ENCODE measurements at places on chromosomes 7 and 10.

DNA sequence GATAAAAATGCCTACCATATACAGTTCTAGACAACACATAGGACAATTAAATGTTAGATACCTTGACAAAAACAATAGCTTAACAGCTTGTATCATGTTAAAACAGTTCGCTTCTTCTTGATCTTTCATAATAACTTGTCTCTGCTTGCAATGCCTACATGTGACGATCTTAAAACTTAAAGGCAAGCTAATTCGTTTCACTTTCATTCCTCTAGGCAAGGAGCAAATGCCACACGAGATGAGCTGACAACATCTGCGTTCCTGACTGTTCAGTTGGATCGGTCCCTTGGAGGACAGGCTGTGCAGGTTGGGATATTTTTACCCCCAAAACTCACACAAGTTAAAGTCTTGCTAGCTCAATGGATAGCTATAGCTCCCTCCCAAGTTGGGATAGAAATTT lies 51.6 kb upstream of the ARL4A start:
- no peak for DNase-seq

GRCh38 chr7:35988818-35989217 lies 164.2 kb upstream of the EEPD1 start:
- DNase-seq = no peak

- peak; percentile 77 for DNase-seq
Observed at GRCh38 chr7:30930621-30931020, 19.0 kb downstream of the AQP1 start.

DNA sequence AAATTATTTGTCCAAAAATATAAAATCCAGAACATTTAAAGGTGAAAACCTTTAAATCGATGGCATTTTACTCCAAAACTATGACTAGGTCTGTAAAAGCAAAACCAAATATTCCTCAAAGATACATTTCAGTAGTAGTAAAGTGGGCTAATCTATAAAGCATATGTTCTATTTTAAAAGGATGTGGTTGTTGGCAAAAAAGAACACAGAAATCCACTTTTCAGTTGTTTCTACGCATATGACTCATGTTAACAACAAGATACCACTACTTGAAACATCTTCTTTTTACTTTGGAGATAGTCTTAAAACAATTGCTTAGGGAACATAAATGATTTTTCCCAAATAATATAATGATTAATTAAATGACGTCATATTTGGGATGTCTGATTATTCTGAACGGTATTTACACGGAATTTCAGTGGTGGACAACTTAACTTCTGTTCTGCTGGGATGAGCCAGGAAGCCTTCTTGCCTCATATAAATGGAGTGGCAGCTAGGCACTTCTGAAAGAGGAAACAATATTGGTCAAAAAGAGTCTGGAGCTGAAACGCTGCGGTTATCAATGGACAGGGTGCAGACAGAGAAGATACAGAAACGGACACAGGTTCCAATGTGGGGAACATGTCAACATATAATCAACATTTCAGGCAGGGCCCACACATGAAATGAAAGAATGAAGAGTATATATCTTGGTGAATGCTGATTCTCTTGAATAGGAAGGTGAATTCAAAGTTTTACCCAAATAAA lies 78.5 kb downstream of the ETV1 start:
- DNase-seq = no peak

- DNase-seq = no peak
Observed at GRCh38 chr10:60172363-60172990, 217.2 kb downstream of the ANK3 start.

DNA sequence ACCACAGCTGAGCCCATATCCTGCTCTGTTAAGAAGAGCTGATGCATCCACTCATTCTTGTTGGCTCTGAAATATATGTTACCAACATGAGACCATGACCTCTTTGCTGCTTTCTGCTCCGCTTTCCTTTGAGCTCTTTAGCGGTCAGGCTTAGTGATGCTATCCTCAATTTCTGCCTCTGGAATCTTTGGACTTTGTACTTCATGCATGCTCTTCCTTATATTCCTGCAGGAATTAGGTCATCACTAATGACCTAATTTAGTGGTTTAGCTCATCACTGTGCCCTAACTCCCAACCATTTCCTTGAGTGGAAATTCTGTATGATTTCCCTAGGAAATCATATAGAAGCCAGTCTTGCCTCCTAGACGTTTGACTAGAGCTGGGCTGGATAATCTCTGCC lies 119.5 kb downstream of the AOAH start:
- no peak for DNase-seq

- no peak for DNase-seq
Observed at GRCh38 chr7:146652176-146652575, 535.6 kb downstream of the CNTNAP2 start.

DNA sequence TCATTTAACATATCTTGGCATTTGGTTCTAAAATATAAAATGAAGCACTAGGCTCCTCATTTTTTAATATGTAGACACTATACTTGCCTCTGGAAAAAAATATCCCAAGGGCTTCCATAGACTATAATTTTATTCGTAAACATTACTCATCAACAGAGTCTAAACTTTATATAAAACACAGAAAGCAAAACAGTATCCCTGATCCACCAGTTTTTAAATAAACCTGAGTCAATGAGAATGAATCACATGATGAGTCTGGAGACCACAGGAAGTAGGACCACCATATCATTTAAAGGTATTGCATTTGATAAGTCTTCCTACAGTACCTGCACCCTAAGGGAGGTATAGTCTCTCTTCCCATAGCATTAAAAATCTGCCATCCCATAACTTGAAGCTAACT lies 228.0 kb downstream of the DGKI start:
- DNase-seq = no peak

DNA sequence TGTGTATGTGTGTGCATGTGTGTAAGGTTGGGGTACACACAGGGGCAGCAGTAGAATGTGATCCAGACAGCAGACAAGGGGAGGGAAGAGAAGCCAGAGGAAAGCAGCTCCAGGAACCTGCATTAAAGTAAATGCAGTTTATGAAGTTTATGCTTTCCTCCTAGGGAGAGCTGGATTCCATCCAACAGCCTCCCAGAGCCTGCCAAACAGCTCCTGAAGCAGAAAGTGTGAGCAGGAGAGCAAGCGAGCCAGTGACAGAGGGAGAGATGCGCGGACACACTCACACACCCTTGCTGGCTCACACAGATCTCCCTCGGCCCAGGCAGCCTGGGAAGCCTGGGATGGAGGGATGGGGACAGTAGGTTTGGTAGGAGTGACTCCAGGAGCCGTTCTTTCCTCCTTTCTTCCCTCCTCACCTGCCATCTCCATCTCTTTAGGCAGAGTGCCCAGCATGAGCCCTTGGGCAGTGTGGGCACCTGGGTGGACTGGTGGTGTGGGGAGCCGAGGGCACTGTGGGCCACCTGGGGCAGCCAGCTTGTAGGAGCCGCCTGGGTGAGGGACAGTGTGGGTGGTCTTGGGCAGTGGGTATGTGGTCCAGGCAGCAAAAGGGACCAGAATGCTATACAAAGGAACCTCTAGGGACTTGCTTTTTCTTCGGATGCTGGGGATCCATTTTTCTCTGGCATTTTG lies 46.1 kb downstream of the PAX2 start:
- no peak for DNase-seq

DNA sequence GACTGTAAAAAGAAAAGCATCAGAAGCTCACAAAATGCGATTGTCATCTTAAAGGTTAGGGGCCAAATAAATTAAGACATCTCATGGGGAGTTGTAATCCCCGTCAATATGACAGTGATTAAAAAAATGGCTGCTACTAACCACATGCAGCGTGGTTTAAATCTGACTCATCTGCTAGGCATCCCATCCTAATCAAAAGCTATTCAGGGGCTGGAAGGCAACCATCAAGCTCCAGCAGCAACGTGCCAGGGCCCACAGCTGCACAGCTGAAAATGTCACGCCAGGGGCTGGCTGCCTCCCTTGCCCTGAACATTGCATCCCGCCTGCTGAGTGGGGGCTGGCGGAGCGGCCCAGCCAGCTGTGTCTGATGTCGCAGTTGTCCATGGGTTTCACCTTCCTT lies 66.3 kb upstream of the FRMD4A start:
- DNase-seq = no peak

DNA sequence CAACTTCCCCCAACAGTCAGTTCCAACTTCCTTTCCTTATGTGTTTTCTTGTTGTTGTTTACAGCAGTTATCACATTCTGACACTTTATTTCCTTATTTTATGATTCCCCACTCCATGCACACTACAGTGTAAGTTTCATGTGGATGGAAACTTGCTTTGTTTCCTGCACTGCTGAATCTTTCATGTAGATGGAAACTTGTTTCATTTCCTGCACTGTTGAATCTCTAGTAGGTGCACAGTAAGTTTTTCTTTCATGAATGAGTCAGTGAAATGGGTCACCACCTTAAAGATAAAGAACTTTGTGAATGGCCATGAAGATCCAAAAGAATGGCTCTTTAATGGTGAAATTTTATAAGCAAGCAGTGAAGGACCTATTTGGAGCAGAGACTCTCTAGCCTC lies 61.4 kb downstream of the SHOC2 start:
- no peak for DNase-seq

- DNase-seq = no peak
Observed at GRCh38 chr10:115941361-115941771, 331.6 kb downstream of the GFRA1 start.

- DNase-seq = no peak
Observed at GRCh38 chr10:29959586-29959985, 99.8 kb downstream of the JCAD start.

GRCh38 chr10:12349629-12350166 lies 351 bp downstream of the CAMK1D start:
- peak; percentile 30 for DNase-seq

GRCh38 chr10:121311812-121312443 lies 286.3 kb downstream of the FGFR2 start:
- no peak for DNase-seq

DNA sequence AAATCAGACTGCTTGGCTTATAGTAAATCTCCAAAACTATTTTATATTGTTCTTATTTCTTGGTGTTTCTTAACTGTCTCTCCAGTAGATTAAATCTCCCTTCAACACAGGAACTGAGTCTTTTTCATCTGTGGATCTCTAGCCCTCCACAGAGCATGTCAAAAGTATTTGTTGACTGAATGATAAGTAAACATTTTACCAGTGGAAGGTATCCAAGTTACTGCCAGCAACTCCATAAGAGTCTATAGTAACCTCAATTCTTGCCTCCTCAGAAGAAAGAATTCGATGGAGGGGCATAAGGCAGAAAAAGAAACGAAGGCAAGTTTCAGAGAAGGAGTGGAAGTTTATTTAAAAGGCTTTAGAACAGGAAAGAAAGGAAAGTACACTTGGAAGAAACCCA lies 293.9 kb upstream of the DKK1 start:
- no peak for DNase-seq

DNA sequence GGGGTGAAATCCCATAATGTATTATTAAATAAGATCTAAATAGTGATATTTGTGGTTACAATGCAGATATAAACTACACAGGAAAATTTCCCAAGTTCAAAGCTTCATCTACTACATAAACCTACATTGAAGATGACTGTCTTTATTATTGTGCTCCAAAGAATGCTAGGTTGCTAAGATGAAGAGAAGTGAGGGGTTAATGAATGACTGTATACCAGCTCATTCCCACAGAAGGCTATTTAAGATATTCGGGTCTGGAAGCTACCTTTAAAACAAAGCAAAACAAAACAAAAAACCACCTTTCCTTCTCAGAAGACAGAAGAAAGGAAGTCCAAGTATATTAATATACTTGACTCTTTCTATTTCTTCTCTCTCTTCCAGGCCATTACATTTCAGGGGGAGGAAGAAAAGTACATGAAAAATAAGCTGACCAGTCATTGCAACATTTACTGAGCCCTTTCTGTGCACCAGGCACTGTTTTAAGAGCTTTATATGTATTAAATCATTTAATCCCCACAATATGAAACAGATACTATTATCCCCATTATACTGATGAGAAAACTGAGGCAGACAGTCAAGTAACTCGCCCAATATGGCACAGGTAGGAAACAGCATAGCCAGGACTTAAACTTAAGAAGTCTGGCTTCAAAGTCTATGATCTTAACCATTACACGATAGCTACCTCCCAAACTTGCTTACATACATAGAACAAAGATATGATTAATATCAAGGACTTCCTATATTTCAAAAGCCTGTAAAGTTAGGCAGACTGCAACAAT lies 48.1 kb downstream of the TNPO3 start:
- no peak for DNase-seq

DNA sequence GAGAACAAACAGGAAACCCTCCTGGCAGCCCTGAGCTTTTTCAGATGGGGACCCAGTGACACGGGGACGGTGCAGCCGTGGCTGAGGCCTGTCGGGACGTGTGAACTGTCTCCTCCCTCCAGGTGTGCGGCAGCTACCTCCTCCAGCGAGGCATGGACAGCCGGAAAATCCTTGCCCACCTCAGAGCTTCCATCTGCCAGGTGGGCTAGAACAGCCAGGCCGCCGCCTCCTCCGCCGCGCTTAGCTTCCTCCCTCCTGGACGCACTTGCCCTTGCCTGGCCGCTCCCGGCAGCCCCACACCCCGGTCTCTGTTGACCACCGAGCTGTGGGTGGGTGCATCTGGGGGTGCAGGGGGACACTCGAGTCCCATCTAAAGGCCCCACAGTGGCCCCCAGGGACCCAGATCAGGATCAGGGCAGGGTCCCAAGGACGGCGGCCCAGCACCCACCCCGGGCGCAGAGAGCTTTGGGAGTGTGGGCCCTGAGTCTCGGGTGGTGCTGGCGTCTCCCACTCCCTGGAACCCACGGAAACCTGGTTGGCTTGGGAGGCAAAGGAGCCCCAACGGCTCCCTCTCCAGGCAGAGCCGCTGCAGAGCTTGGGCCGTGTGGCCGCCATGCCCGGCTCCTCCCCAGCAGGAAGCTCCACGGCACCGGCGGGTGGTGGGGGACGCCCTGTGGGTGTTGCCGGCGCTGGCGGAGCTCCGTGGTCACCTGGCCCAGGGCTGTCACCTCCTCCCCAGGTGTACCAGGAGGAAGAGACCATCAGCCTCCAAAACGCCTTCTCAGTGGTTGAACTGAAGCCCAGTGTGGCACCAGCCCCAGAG lies 32.9 kb upstream of the UTF1 start:
- DNase-seq = no peak

DNA sequence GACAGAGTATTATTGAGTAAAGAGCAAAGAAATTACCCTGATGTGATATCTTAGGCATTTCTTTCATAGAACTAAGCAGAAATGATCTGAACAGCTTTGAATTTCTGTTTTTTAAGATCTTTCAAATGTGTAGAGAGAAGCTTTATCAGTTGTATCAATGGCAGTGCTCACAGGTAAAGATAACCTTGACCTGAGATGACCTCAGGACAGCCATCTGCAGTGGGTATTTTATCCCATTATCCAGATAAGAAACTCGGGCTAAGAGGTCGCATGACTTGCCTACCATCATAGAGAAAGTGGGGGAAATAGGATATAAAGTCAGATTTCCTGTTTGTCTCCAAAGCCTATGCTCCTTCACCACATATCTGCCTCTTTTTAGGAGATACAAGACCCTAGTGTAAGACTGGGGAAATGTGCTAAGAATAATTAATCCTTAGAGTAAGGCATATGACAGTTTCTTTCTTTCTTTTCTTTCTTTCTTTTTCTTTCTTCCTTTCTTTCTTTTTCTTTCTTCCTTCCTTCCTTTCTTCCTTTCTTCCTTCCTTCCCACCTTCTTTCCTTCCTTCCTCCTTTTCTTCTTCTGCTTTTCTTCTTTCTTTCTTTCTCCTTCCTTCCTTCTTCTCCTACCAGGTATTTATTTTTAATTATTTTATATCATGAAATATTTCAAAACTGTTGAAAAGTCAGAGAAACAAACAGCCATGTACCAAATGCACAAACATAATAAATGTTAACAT lies 10.9 kb downstream of the PLA2G12B start:
- DNase-seq = no peak

- no peak for DNase-seq
Observed at GRCh38 chr10:12448729-12449391, 99.5 kb downstream of the CAMK1D start.

Data from BE2C (cell line).